NCI-H526 treated with DMSO at 0.1 percent for 48 hours (cell line): ENCODE measurements at places on chromosomes 11 and 22.

DNA sequence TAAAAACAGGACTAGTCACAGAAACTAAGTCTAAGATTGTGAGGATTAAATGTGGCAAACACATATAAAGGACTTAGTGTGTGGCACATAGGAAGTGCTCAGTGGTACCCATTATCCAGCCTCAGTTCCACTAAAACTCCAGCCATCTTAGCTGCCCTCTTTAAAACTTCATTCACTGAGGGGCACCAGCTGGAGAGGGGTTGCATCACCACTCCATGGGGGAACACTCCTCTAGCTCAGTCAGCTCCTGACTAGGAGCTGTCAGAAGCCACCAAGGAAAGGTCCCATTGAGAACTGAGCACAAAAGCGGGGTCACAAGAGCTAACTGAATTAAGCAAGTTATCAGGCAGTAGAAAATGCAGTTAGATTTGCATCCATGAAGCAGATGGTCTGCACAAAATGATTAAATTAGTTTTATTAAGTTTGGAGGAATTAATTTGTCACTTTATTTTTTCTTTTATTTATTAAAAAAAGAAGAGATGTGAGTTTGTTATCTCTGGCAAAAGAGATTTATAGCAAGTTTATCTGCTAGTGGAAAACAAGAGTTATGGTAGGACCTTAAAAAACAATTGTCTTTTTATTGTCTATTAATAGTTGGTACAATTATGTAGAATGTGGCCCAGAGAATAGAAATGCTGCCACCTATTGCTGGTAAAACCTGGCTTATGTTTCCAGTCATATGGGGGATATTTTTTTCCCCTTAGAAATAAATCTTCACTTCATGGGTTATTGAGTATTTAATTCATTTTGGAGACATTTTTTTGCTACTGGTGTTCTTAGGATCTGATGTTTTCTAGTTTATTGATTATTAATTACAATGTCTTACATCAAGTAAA lies 95.7 kb downstream of the NAV2 start:
- DNase-seq: no peak

DNA sequence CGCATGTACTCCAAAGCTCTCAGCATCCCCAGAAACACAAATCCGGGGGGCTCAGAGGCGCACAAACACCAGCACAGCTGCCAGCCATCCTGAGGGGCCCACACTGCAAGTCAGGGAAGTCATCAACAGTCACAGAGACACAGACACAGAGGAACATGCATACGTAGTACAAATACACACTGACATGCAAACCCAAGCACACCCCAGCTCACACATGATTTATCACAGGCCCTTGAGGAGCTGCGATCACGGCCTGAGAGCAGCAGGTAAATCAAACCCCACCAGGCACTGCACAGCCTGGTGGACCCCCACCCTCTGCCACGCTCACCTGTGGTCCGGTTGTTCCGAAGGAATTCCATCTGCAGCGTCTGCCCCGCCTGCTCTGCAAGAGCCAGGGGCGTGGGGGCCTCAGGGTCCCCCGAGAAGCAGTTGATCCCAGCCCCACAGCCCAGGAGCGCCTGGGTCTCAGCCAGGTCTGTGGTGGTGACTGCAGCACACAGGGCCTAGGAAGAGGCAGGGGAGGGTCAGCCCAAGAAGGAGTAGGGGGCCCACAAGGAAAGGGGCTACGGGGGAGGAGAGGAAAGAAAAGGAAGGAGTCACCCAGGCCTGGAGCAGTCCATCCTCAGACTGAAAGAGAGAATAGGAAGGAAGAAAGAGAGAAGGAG lies 28.5 kb upstream of the PDE2A start:
- no peak for DNase-seq

GRCh38 chr22:27648074-27648473 lies 153.5 kb downstream of the MN1 start:
- DNase-seq: no peak

- no peak for DNase-seq
Observed at GRCh38 chr11:122478986-122479385, 176.5 kb upstream of the UBASH3B start.

- no peak for DNase-seq
Observed at GRCh38 chr11:115929618-115930129, 425.5 kb upstream of the CADM1 start.

GRCh38 chr22:46891382-46891951 lies 129.0 kb downstream of the TBC1D22A start:
- no peak for DNase-seq

- no peak for DNase-seq
Observed at GRCh38 chr11:7512525-7513233, 1.1 kb upstream of the PPFIBP2 start.

DNA sequence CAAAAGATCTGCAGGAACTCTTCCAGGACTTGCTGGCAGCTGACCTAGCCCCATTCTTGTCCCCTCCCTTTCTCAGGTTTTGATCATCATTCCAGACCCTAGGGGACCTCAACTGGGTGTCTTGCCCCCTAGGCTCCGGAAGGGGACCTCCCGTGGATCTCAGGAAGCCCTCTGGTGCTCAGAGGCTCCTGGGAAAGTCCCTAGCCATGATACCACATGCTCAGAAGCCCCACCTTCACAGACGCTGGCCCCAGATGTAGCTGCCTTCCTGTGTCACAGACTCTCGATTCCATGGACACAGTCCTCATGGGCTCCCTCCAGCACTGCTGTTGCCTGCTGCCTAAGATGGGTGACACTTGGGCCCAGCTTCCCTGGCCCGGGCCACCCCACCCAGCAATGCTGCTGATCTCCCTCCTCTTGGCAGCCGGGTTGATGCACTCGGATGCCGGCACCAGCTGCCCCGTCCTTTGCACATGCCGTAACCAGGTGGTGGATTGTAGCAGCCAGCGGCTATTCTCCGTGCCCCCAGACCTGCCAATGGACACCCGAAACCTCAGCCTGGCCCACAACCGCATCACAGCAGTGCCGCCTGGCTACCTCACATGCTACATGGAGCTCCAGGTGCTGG lies at the start of gene LRRC55:
Gene LRRC55 (plus strand): TSS at position 276 of the 628 bp plus-strand sequence. CDS start 70 bp downstream, at position 346.
- no peak for DNase-seq

GRCh38 chr11:50080256-50080655 lies 47.6 kb downstream of the OR4C45 start:
- no peak for DNase-seq

GRCh38 chr11:57134284-57134683 lies 47.5 kb upstream of the LRRC55 start:
- DNase-seq: no peak

DNA sequence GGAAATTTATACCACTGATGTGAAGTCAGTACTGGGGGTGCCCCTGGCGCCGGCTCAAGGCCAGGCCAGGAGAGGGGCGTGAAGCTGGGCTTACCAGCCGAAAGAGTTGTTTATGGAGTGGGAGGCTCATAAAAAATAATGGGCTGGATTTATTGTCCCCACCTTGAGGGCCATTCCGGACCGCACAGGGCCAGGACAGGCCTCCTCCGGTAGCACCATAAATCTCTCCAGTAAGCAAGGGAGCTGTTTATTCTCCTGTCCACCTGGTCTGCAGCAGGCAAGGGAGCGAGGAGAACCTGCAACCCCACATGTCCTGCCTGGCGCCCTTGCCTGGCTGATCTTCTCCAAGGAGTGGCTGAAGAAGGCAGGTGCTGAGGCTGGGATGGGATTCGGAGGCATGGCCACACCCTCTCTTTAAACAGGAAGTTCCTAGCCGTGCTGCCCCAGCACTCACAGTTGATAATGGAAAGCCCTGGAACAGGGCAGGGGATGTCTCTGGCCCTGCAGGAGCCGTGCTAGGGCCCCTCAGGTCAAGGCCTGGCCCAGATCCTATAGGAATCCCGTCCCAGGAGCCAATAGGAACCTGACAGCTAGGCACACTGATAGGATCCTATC lies 65.1 kb downstream of the SCUBE1 start:
- DNase-seq: no peak

DNA sequence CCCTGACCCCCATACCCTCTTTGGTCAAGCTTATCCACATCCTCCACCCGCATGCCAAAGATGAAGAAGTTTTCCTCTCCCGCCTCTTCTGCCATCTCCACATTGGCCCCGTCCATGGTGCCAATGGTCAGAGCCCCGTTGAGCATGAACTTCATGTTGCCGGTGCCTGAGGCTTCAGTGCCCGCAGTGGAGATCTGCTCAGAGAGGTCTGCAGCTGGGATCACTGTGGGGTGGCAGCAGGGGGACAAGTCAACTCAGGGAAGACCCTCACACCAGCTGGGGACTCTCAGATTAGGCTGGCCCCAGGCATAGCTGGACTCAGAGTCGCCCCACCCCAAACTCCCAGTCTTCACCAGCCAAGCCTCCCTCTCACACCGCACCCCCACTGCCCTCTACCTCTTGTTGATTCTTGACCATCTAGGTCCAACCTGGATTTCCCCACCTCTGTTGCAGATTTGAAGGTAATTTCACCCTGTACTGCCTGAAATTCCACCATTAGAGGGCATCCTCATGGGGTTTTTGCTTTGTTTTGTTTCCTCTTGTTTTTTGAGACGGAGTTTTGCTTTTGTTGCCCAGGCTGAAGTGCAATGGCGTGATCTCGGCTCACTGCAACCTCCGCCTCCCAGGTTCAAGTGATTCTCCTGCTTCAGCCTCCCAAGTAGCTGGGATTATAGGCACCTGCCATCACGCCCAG lies 6.6 kb upstream of the RASGRP2 start:
- no peak for DNase-seq

DNA sequence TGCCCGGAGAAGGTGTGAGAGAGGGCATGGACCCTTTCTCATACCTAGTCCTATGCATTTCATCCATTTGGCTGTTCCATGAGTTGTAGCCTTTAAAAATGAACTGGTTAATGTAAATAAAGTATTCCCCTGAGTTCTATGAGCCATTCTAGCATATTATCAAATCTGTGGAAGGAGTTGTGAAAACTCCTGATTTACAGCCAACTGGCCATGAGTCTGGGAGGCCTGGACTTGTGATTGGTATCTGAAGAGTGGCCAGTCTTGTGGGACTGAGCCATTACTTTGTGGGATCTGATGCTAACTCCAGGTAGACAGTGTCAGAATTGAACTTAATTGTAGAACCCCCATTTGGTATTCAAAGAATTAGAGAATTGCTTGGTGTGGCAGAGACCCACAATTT lies 48.4 kb downstream of the FAM118A start:
- DNase-seq: no peak

GRCh38 chr22:46592390-46592872 lies 27.8 kb upstream of the GRAMD4 start:
- no peak for DNase-seq

DNA sequence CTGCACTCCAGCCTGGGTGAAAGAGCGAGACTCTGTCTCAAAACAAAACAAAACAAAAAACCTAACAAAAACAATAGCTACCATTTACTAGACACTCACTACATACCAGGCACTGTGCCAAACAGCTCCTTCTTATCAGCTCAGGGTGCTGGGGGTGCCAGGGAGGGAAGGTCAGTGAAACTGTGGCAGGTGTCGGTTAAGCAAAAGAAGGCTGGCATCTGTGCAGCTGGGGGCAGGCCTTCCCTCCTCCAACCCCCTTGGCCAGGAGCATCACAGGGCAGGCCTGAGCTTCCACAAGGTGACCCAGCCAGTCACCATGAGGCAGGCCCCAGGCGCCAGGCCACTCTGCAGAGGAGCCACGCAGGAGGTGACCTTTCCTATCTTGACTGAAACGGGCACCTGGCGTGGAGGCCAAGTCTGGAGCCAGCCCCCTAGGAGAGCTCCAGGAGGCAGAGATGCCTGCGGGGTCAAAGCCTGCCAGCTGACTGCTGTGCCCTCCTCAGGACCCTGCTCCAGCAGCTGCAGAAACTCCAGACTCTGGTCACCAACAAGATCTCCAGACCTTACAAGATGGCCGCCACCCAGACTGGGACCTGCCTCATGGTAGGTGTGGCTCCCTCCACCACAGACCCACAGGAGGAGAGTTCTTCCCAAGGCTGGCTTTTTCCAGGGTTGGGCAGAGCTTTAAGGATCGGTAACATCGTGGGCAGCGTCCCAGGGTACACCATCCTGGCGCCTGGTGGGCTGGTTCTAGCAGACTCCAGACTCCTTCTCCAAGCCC lies 31.3 kb upstream of the DGKZ start:
- DNase-seq: no peak

DNA sequence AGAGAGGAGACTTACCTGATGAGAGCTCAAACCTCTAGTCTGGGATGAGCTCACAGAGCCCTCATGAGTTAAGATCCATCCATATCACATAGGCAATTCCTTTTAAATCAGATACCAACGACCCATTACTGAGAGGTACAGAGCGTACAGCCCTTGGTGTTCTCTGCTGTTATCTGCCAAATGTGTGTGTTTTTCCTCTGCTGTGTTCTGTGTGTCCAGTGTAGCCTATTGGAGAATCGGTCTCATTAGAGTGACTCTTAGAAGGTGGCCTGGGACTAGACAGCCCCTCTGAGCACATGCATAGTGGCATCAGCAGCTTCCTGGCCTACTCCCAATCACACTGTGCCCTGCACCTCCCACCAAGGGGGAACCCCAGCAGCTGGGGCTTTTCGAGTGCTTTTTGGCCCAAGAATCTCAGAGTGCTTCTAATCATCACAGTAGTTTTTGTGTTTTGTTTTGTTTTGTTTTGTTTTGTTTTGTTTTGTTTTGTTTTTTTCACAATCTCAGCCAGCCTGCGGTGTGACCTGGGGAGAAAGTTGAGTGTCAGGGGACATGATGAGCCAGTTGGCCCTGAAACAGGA lies 25.4 kb downstream of the TP53AIP1 start:
- no peak for DNase-seq

DNA sequence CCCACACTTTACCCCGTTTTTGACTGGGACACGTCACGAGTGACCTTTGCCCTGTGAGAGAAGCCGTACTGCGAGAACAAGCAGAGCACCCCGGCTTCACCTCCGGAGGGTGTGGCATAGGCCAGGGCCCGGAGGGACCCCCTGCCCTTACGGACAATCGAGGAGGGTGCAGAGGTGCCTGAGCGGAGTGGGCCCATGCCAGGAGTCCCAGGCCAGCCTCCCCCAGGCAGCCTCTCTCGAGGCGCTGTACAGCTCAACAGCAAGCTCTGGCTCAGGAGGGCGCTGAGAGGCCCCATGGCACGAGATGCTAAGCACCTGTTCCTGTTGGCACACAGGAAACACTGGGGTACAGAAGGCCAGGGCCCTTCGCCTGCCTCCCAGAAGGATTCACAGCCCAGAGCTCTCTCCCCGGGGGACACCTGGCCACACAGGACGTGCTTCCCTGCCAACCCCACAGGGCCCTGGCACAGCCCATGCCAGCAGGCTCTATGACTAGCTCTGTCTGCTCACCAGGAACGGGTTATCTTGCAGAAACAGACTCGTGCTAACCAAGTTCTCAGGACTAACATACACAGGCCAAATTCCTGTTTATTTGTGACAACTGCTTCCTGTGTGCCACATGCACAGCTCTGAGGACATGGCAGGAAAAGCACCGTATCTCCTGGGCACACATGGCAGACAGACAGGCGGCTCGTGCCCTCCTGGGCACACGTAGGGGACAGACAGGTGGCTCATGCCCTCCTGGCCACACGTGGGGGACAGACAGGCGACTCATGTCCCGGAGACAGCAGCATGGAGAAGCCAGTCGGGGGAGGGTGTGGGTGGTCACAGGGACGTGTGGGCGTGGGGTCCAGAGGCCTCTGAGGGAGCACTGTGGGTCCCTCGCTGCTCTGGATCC lies 11.6 kb downstream of the TOLLIP start:
- DNase-seq: no peak

GRCh38 chr11:8309311-8309710 lies 45.6 kb upstream of the LMO1 start:
- no peak for DNase-seq

- DNase-seq: no peak
Observed at GRCh38 chr11:69465236-69466000, 16.0 kb upstream of the LINC01488 start.
